ENCODE measurements at places on chromosomes 4 and X. TPM values are rescaled to one million over a fixed set of nuclear protein-coding genes. Genes with fewer than 3 reads are reported as not detected.

EGFL6 gene
- total RNA-seq: 0.63 TPM

EMD gene
- total RNA-seq: 57.7 TPM

C4orf36 gene
- total RNA-seq: 2.2 TPM

RAB9B gene
- 0.60 TPM for total RNA-seq

MYOZ2 gene
- total RNA-seq: not detected

XPNPEP2 gene
- 2.4 TPM for total RNA-seq

CCDC149 gene
- total RNA-seq: 12.9 TPM

PAGE2 gene
- not detected for total RNA-seq

CABS1 gene
- total RNA-seq: not detected

LEF1 gene
- total RNA-seq: 3.2 TPM

ZNF185 gene
- 7.0 TPM for total RNA-seq

MAGEA11 gene
- not detected for total RNA-seq

- no peak for DNase-seq
These were observed 15.3 kb downstream of the CPZ start for GRCh38 chr4:8607603-8608481.

DNA sequence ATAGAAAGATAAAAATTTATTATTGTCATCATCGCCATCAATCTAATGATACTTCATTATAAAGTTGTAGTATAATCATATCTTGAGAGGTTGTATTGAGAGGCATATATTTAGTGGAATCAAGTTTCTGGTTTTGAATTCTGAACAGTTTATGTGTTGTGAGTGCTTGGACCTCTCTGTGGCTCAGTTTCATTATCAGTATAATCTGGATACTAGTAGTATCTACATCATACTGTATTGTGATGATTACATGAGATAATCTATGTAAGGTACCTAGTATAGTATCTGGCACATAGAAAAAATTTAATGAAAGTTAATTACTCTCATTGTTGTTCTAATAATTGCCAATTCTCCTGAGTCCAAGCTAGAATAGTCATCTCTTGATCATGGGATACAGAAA is 161.2 kb upstream of the UBQLN2 start:
- no peak for DNase-seq

GRCh38 chr4:2426711-2427275 is 8.0 kb downstream of the CFAP99 start:
- no peak for DNase-seq

DNA sequence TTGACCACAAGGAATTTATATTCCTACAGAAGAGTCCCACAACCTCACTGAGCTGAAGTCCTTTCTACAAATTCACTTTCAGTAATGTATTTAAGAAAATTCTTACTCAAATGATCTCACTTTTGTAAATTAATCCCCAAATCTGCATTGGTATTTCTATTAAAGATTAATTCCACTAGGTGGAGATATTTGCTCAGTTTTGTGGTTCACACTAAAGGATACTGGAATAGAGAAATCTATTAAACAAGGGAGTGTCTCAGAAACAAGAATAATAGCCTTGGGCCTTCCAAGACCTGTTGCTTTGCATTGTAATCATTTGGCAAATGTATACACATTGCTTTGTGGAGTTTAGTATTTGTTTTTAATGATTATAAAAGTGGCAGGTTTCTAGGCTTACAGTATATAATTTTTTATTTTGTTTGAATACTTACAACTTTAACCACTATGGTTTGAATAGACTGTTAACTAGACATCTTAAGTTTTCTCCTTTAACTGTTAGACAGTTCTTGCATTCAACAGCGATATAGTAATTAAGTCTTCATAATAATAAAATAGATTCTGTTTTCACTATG is 25.9 kb downstream of the CFAP299 start:
- no peak for DNase-seq

- no peak for DNase-seq
These were observed 4.9 kb upstream of the HAUS7 start for GRCh38 chrX:153475271-153475670.

DNA sequence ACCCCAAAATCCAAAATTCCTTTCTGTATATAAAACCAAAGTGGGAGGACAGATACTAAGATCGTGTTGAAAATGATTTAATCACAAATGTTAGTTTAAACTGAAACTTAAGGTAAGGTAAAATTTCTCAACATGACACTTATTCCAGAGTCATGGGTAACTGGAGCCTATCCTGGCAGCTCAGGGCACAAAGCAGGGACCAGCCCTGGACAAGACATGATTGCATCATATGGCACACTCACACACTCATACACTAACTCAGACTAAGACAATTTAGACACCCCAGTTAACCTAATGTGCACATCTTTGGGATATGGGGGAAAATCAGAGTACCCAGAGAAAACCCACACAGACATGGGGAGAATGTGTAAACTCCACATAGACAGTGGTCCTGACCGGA is 244.1 kb upstream of the TEX13A start:
- no peak for DNase-seq

GRCh38 chrX:133335027-133335426 is 80.3 kb downstream of the GPC4 start:
- no peak for DNase-seq

DNA sequence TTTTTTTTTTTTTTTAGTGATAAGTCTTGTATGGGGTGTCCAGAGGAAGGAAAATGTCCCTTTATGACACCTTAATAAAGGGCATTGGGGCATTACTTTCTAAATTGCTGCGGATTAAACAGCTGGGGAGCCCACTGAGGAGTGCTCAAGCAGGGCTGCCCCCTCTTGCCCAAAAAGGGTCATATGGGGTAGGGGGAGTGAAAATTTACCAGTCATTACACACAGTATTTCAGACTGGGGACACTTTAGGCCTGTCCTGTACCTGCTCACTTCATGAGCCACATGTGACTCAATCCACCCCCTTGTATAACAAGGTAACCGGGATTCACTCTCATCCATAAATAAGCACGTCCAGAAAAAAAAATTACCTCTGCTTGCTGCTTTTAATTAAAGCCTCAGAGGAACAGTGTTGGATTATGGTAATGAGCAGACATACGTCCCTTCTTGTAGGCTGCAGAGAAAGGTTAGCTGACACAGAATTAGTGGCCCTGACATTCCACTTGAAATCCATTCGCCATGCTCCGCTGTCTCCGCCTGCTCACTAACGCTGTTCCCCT is 1.8 kb downstream of the PRDM8 start:
- no peak for DNase-seq

DNA sequence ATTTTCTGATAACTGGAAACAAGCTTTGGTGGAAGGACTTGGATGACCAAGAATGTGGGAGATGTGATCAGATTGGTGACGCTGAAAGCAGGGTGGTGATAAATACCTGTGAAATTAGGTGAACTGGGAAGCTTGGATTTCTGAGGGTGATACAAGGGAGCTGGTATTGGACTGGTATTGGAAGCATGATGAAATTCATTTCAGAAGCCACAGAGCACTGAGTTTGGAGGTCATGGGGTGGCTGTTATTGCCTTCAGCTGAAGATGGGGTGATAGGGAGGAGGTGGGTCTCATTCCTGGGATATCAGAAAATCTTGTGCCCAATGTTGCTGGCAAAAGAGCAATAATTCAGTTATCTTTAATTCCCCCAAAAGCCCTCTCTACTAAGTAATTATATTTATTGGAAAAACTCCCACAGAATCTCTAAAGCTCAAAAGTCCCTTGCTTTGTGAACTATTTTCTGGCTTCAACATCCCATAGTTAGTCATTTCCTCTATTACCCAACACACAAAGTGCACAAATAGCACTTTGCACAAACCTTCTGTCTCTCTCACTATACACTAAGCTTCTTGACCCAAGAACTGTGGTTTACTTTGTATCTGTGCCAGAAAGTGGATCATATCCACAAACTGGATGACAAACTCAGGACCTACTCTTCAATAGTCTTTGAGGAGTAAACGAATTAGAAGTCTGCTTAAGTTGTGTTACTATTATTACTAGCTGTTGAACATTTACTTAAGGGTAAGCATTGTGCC is 23.1 kb upstream of the CAMK2D start:
- DNase-seq: no peak
